ENCODE measurements at places on chromosomes 1 and 21.

GRCh38 chr1:215710036-215710898, 143.2 kb downstream of the KCTD3 start:
- DNase-seq = no peak

- no peak for DNase-seq
These were observed 9.4 kb downstream of the ZCCHC17 start for GRCh38 chr1:31306278-31306677.

DNA sequence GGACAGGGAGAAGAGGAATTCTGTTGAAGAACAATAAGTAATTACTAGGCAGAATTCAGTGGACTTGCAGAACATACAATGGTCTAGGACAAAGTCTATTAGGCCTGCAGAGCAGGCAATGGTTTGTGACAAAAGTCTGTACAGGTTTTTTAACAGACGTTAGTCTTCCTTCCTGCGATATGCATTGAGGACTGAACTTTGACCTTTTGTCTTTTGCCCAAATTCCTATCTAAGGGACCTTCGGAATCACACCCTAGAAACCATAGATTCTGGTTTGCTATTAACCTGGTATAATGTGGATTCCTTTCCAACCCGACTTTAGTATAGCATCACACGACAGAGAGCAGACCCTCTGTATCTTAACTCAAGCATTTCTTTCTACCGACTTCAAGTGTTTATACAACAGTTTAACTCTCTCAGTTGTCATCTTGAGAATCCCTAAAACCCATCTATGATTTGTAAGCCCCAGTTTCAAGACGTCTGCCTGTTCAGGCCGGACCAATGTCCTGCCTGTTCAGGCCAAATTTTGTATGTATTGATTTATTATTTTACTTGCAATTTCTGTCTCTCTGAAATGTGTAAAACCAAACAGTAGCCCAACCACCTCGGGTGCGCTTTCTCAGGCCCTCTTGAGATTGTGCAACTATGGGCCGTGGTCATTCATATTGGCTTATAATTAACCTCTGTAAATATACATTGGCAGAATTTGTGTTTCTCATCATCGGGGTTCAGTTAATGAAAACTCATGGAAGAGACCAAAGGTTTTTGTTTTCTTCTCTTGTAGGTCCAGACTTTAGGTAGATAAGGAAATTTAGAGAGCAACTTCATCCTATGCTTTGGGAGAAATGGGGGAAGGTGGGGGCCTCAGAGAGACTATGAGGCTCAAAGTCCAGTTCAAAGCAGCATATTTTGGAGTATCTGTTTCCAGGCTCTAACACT, 76.9 kb upstream of the TNFSF18 start:
- no peak for DNase-seq

- no peak for DNase-seq
These were observed 10.5 kb downstream of the ZNF362 start for GRCh38 chr1:33266766-33267165.

DNA sequence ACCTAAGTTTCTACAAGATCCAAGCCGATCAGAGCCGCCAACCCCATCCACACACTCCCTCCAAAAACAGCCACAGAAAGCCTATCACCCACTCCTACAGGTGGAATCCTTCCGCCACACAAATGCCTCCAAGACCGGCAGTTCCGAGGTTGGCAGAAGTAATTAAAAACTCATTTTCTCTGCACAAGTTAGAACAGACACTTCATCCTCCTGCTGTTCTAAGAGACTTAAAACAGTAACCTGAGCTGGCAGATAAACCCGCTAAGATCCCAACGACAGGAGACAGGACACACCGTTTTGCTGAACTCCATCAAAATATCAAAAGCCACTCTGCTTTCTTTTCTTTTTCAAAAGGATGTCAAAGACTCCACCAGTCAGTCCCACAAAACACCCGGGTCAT, 2.8 kb downstream of the SSBP3 start:
- DNase-seq = no peak

DNA sequence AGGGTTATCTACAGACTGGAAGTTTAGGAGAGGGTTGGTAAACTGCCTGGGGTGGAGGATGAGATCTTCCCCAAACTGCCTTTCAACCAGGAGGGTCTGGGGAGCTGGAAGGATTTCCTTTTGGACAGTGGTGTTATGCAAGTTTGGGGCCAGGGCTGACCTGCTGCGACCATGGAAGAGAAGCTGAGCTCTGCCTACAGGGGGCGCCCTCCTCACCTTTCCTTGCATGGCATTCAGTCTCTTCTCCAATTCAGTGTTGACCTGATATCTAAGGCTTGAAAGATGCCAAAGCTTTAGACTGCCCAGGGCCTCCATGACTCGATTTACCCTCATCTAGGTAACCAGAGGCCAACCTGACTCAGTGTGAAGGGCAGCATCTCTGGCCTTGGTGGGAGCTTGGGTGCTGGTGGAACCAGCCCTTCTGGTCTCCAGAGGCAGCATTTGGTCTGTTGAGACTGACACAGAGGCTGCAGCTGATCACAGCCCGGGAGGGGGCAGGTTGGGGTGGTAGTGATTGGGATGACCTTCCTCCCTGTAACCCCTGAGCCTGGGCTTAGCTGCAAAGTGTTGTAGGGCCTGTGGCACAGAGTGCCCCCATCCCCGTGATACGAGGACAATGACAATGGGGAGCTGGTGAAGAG, 170.0 kb downstream of the GRIK3 start:
- DNase-seq = no peak

DNA sequence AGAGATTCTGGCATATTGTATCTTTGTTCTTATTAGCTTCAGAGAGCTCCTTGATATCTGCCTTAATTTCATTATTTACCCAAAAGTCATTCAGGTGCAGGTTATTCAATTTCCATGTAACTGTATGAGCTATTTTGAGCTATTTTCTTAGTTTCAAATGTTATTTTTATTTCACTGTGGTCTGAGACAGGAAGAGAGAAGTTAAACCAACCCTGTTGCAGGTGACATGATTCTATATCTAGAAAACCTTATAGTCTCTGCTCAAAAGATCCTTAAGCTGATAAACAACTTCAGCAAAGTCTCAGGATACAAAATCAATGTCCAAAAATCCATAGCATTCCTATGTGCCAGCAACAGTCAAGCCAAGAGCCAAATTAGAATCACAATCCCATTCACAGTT, 1644.0 kb upstream of the B3GALT2 start:
- no peak for DNase-seq

DNA sequence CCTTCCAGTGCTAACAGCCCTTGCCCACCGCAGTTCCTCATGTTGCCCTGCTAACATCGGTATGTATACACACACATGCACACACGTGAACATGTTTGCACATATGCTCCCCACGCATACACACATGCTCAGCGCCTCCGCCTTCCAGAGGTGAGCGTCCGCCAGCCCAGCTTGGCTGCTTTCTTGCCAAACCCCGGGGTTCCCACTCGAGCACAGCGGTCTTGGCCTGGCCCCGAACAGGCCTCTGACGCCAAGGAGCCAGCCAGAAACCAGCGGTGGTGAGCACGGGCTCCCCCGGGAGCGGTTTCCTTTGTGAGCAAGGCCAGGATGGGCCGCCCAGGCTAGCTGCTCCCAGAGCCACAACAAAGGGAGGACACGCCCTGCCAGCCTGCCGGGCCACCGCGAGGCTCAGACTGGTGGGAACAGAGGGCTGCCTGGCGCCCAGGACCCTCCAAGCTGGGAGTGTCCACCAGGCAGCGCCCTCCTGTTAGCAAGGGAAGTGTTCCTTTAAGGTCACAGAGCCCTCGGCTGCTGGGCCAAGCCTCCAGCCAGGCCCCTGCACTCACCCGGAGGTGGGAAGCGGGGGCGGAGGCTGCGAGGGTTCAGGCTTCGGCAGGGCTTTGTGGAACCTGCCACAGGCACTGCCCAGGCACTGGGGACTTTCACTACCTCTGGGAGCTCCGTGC, 65.4 kb downstream of the ALPL start:
- no peak for DNase-seq

GRCh38 chr1:202565890-202566602, 144.2 kb downstream of the SYT2 start:
- no peak for DNase-seq

All from CD4-positive, alpha-beta T cell treated with Interleukin-12 subunit alpha and Interleukin-12 subunit beta, for 1 hour (primary cell).